Stimulated activated CD4-positive, alpha-beta T cell treated with anti-CD3 and anti-CD28 coated beads, Interleukin-1b, Interleukin-23, amount 100 ng/mL, for 1 hour (primary cell): ENCODE measurements at places on chromosomes 5 and 9.

DNA sequence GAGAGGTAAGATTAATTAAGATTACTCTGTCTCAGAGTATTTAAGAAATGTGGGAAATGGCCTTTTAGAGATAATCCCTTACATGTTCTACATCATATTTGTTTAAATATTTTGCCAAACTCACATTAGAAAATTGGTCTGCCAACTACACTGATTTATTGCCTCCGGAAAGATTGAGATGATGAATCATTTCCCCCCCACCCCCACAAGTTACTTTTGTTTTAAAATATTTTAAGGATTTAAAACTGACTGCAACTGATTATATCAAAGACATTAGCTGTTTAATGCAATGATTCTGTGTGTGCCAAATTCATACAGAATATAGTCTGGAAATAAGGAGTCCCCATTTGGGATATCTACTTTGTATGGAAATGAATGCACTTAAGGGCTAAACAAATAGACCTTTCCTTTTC, 674.4 kb downstream of the PRR16 start:
- DNase-seq, result no peak

DNA sequence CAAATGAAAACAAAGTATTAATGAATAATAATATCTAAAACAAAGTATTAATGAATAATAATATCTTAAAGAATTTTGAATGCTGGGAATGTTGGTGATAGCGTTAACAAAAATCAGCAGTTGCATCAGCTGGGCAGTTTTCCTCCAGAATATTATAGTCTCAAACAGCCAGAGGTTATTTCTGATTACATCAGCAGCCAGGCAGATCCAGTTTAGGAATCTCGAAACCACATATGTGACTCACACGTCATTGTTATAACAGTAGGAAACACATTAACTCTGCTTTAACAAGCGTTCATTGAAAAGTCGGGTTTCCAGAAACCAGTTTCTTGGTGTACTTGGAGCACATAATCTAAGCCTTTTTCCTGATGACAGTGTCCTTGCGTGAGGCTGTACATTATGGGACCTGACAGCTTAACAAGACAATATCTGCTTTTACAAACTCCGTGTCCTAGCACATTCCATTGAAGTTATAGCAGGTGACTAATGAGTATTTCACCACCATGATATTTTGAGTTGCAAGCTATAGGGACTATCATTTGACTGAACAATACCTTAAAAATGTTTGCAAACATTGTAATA, 559.5 kb upstream of the KLF4 start:
- no peak for DNase-seq

GRCh38 chr9:111604054-111604615, 4.7 kb upstream of the PTGR1 start:
- DNase-seq, result no peak

DNA sequence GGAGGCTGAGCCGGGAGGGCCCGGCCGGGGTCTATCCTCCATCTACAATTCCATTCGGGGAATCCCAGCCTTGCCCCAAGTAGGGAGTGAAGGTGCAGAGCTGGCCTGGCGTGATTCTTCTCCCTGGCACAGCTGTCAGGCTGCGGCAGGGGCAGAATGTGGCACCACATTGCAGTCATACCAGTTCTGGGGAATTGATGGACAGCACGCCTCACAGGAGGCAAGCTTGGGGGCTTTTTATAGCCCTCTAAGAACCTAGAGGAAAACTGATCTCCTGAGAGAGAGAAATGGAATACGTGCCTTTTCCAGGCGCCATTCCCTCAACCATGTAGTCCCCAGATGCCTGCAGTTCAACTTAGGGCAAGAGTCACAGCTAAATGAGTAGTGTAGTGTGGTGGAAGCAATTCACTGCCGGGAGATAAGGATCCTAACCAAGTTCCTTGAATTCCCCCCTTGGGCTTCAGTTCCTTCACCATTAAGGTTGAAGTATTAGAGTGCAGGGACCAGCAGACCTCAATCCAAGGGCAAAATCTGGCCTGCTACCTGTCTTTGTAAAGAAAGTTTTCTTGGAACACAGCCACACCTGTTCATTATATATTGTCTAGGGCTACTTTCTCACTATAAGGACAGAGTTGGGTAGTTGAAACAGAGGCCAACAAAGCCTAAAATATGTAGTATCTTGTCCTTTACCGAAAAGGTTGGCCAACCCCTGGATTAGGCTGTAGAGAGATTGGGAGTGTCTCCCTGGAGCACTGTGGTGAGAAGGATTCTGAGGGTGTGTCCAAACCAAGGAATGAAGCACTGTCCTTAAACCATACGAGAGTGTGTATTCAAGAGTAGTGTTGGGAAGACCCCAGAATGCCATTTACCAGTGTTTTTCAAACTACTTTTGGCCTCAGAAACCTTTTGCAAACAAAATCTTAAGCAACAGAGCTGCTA, 10.6 kb downstream of the AFAP1L1 start:
- DNase-seq, result no peak

GRCh38 chr9:112112941-112113681, 62.0 kb downstream of the SUSD1 start:
- no peak for DNase-seq

- no peak for DNase-seq
These were observed 400.5 kb downstream of the IRX1 start for GRCh38 chr5:3995954-3996619.

GRCh38 chr9:119795395-119795794, 426.2 kb upstream of the BRINP1 start:
- DNase-seq, result no peak

GRCh38 chr5:623531-623930, 11.4 kb downstream of the CEP72 start:
- DNase-seq, result no peak

DNA sequence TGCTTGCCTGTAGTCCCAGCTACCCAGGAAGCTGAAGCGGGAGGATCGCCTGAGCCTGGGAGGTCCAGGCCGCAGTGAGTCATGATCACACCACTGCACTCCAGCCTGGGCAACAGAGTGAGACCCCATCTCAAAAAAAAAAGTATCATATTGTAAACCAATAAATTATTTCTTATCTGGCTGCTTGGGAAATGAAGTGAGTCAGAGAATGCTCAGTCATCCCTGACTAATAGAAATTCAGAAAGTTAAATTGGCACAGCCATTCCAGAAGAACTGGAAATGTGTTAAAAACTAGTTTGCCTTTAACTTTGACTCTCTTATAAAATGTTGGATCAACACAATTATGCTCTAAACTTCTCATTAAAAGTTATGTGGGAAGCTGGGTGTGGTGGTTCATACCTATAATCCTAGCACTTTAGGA, 9.8 kb upstream of the GNE start:
- no peak for DNase-seq
